ENCODE measurements at places on chromosomes 13 and 19.
A peak's percentile ranks its signal among the peaks of the same experiment; 100 is the strongest.

DNA sequence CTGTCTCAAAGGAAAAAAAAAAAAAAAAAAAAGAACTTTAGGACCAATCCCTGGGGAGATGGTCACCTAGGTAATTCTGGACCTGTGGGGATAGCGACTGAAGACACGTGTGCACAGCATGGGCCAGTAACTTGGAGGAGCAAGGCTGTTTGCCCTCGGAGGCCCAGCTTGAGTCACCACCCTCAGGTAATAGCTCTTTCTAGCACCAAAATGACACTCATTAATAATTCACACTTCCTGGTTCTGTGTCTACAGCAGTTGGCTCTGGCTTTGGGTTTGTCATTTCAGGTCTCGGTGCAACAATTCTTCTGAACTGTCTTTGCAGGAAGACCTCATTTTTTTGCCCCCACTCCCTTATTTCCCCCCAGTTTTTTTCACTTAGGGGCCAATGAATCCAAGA is 3.9 kb upstream of the ATP11A start:
- H3K4me1 ChIP-seq: peaks cover 15% of the 10 kb centered on the region
- H3K4me3 ChIP-seq: no peak overlapping the region
- peaks cover 3% of the 10 kb centered on the region for H3K36me3 ChIP-seq
- H3K27ac ChIP-seq: no peak overlapping the region
- H3K27me3 ChIP-seq: peaks cover 5% of the 10 kb centered on the region

DNA sequence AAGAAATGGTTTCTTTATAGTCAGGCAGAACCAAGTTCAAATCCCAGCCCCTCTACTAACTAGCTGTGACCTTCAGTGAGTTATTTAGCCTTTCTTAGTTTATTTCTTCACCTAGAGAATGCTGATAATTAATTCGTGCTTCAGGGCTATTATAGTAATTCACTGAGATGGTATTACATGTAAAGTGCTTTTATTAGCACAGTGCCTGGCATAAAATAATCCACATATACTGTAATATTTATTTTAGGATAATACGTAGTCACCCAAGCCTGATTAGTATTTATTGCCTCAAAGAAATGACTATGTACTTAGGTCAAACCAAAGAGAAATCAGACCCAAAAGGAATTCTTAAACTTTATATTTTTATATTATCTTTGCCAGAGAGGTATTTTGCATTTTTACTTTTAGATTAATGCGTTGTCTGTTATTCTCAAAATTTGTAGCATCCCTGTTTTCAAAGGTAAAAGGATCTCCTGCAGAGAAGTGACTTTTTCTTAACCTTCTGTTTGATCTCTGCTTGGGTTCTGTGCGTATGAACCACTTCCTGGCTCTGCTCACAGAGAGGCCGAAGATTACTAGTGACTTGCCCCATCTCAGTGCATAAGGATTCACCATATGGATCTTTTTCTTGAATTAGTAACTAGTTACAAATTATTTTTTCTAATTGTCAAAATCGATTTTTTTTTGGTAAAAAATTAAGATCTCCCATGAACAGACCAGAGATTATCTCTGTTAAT is 19.7 kb downstream of the UBAC2 start:
- H3K27ac ChIP-seq: peak overlapping the region; percentile 75
- no peak for DNase-seq
- H3K27me3 ChIP-seq: no peaks in the 10 kb centered on the region
- H3K4me1 ChIP-seq: peaks cover 83% of the 10 kb centered on the region

DNA sequence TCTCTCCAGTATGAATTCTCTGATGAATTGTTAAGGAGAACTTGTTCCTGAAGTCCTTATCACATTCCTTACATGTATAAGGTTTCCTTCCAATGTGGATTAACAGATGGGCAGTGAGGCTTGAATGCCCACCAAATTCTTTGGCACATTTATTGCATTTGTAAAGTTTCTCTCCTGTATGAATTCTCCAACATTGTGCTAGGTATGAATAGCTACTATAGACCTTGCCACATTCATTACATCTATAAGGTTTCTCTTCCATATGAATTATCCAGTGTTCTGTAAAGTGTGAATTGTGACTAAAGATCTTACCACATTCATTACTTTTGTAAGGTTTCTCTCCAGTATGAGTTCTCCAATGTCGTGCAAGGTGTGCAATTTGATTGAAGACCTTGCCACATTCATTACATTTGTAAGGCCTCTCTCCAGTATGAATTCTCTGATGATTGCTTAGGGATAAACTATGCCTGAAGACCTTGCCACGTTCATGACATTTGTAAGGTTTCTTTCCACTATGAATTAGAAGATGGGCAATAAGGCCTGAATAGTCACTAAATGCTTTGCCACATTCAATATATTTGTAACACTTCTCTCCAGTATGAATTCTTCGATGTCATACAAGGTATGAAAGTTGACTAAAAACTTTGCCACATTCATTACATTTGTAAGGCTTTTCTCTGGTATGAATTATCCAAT is 20.4 kb downstream of the ZNF578 start:
- no peak overlapping the region for H3K27ac ChIP-seq
- peaks cover 10% of the 10 kb centered on the region for H3K36me3 ChIP-seq
- no peaks in the 10 kb centered on the region for H3K27me3 ChIP-seq
- H3K4me1 ChIP-seq: no peaks in the 10 kb centered on the region
- no peak for DNase-seq
- H3K4me3 ChIP-seq: no peak overlapping the region

DNA sequence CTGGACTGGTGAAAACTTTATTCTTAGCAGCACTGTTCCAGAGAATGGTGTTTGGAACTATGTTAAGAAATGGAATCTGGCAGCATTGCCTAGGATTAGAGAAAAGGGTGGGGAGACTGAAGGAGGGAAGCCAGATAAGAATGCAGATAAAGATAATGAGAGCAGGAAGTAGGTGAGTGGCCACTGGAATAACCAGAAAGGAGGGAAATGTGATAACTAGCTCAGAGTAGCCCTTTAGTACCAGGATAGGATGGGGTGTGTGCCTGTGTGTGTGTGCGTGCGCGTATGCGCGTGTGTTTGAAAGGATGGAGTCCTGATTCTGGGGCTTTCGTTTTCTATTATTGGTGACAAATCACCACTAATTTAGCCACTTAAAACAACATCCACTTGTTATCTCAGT is 33.4 kb upstream of the FRY start:
- H3K4me3 ChIP-seq: no peak overlapping the region
- no peak for DNase-seq
- no peaks in the 10 kb centered on the region for H3K36me3 ChIP-seq
- H3K4me1 ChIP-seq: peaks cover 3% of the 10 kb centered on the region

DNA sequence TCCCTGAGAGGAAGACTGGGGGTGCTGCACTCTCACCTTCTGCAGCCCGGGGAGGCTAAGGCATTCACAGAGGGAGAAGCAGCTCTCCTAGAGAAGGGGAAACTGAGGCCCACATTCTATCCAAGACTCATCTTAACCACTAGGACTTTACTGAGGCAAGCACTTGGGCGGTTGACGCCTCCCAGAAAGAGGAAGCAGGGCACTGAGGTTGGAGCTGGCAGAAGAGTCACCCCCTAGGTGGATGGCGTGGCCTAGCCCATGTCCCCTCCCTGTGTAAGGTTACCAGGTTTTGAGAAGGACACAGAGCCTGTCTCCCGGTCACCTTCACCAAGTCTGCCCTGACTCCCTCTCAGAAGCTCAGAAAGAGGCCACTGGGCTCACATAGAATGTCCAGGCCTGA is 2.7 kb downstream of the S1PR2 start:
- H3K27me3 ChIP-seq: no peaks in the 10 kb centered on the region
- H3K27ac ChIP-seq: no peak overlapping the region
- no peak overlapping the region for H3K4me3 ChIP-seq
- DNase-seq: no peak
- peaks cover 13% of the 10 kb centered on the region for H3K4me1 ChIP-seq

DNA sequence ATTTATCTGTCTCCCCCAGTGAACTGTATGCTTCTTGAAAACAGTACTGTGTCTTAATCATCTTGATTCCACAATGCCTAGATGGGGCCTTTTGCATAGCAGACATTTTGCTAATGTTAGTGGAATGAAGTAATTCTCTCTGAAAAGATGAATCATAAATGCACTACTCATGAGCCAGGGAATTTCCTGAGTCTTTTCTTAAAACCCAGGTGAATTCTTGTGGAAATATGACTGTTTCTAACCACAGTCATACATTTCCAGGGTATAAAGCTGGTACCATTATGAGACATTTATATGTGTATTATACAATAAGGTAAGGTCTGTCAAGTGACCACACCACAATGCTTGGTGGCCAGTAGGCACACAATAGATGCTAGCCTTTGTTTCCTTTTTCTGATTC is 5.5 kb upstream of the KCTD4 start:
- DNase-seq: peak; percentile 10
- peaks cover 10% of the 10 kb centered on the region for H3K36me3 ChIP-seq
- H3K27me3 ChIP-seq: no peaks in the 10 kb centered on the region

DNA sequence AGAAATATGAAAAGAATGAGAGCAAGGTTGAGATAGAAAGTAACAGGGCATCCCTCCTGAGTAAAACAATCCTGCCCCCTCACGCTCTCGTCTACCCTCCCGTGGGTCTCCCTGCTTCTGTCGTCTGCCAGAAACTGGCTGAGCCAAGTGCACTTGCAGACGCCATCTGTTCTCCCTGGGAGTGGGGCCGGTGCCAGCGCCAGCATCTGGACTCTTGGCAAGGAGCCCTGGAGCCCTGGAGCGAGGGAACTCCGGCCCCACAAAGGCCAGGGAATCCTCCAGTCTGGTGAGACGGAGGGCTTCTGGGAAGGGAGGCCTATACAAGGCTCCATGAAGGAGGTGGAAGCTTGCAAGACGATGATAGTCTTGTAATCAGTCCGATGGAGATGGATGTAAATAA is 2.3 kb upstream of the TMEM91 start:
- H3K4me3 ChIP-seq: no peak overlapping the region
- peaks cover 10% of the 10 kb centered on the region for H3K4me1 ChIP-seq

GRCh38 chr19:51598159-51598915 is 27.3 kb downstream of the ZNF175 start:
- H3K4me3 ChIP-seq: no peak overlapping the region
- H3K4me1 ChIP-seq: peaks cover 11% of the 10 kb centered on the region
- DNase-seq: no peak
- H3K36me3 ChIP-seq: peaks cover 3% of the 10 kb centered on the region
- peaks cover 20% of the 10 kb centered on the region for H3K27me3 ChIP-seq

DNA sequence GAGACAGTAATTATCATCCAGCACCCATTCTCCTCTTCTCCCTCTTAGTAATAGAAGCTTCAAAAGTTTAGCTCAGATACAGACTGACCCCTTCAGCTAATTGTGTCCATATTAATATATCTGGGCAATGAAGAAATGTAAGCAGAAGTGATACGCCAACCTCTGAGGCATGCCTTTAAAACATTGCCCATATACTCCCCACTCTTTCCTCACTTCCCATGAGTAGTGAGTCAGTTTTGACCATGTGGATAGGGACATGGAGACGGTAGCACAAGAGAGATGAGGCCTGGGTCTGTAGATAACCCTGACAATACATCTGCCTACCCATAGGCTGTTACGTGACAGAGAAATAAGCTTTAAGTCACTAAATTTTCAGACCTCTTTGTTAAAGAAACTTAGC is 147.6 kb downstream of the KCTD12 start:
- H3K27ac ChIP-seq: no peak overlapping the region
- H3K27me3 ChIP-seq: no peaks in the 10 kb centered on the region
- H3K4me1 ChIP-seq: no peaks in the 10 kb centered on the region
- no peak overlapping the region for H3K4me3 ChIP-seq
- no peaks in the 10 kb centered on the region for H3K36me3 ChIP-seq

DNA sequence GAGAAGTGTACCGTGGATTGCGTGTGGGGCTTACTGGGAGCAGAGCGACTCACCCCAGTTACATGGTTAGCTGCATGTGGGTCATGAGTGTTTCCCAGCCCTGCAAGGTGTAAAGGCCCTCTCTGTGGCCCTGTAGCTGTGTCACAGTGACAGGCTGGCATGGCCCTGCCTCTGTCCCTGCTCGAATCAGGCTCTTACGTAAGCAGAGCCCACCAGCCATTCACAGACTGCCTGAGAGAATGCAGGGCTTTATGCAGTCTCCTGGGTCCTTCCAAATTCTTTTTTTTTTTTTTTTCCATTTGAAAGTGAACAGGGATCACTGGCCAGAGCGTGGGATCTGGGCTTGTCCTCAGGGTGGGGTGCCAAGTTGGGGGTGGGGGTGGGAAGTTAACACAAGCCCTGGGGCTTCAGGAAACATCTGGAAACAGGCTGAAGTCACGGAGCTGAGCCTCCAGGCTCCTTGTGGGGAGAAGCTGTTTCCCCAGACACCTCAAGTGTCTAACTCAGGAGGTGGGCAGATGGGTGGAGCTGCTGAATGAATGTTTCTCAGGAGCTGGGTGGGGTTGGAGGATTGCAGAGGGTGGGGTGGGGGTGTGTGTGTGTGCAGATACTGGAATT is 13.4 kb downstream of the TECR start:
- DNase-seq: no peak
- no peak overlapping the region for H3K27ac ChIP-seq

- H3K4me3 ChIP-seq: peak overlapping the region; percentile 70
- H3K4me1 ChIP-seq: peaks cover 32% of the 10 kb centered on the region
- peak; percentile 56 for DNase-seq
- peak overlapping the region; percentile 92 for H3K27ac ChIP-seq
- peaks cover 60% of the 10 kb centered on the region for H3K36me3 ChIP-seq
These were observed 23.4 kb downstream of the ZDHHC20 start for GRCh38 chr13:21435687-21436151.

DNA sequence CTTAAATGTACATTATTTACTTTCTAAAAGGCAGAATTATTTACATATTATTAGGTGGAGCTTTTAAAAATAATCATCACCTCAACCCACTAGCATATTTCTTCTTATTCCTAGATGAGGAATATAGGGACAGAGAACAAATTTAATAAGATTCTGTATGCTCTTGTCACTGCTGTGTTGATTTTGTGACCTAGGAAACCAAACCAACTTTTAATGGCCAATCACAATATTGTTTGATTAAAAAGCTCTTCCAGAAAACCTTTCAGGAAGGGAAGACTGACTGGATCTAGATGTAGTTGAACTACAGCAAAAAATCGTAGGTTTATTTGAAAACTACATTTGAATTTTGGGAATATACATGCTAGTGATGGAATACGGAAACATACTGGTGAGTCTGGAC is 91.8 kb upstream of the RAP2A start:
- H3K4me1 ChIP-seq: peaks cover 2% of the 10 kb centered on the region
- H3K27ac ChIP-seq: no peak overlapping the region
- no peak for DNase-seq
- no peaks in the 10 kb centered on the region for H3K27me3 ChIP-seq
- no peak overlapping the region for H3K4me3 ChIP-seq

- peaks cover 18% of the 10 kb centered on the region for H3K4me1 ChIP-seq
- no peak overlapping the region for H3K4me3 ChIP-seq
- H3K36me3 ChIP-seq: no peaks in the 10 kb centered on the region
- DNase-seq: no peak
- H3K27me3 ChIP-seq: no peaks in the 10 kb centered on the region
- H3K27ac ChIP-seq: no peak overlapping the region
These were observed 9.6 kb upstream of the UBL3 start for GRCh38 chr13:29859971-29860370.
